Activated CD8-positive, alpha-beta memory T cell treated with anti-CD3 and anti-CD28 coated beads, Interleukin-2, amount 50 U/mL, for 4 hours (primary cell): ENCODE measurements at places on chromosomes 13 and 19.

- DNase-seq = no peak
These were observed 7.7 kb downstream of the SMAD9 start for GRCh38 chr13:36912369-36912768.

DNA sequence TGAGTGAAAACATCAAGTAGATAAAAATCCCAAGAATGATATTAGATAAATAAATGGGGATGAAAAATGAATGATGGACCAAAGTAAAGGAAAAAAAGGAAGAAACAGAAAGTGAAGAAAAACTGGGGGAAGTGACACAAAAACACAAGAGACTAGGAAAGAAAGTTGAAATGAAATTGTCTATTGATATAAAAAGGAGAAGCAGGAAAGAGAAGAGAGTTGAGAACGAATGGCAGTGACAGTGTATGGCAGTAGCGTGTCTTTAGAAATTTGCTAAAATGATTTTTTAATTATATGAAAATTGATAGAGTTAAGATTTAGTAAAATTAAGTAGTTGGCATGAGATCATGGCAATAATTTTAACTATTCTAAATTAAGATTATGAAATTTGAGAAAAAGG lies 36.3 kb upstream of the SGCG start:
- no peak for DNase-seq

DNA sequence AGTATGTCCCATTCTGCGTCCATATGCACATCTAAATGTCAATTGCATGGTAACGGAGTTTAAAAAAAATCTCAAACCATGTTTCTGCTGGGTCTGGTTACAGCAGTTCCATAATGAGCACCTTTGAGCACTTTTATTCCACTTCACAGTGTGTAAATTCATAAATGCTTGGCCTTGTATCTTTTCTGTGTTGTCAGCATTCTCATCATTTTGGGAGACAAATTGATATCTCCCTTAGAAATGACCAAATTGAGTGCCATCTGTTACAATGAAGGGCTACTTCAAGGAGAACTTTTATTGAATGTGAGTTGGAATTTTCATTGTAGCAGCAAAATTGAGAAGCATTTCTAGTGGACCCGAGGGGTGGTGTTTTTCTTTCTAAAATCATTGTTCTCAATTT lies 432.9 kb upstream of the PCDH9 start:
- DNase-seq = no peak

GRCh38 chr19:3671680-3672574 lies 28.3 kb downstream of the PIP5K1C start:
- DNase-seq = peak; percentile 41

DNA sequence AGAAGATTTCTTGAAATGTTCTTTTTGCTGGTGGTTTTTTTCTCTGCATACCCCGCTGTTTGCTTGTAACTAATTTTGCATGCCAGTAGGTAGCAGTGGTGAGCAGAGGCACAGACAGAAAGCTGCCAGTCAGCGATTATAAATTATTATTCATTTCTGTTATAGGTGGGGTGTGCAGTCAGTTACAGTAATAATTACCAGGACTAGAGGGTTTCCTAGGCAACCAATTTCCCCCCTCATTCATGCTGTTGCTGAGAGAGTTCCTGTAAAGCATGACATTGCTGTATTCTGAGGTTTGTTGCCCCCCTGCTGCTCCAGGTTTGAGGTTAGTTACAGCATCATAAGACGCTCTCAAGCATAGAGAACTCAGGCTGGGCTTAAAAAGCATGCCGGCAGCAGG lies 104.5 kb downstream of the URI1 start:
- DNase-seq = no peak

- DNase-seq = no peak
These were observed 185.7 kb downstream of the TM9SF2 start for GRCh38 chr13:99686944-99687411.

- DNase-seq = no peak
These were observed 95.0 kb downstream of the DNAJC3 start for GRCh38 chr13:95771905-95772304.
